Coronary artery (tissue), 2 donors: ENCODE measurements at places on chromosomes 7 and 10.

GRCh38 chr7:136976504-136977251 is 108.2 kb downstream of the CHRM2 start:
- DNase-seq, result no peak

GRCh38 chr10:51224671-51225161 is 150.4 kb downstream of the PRKG1 start:
- no peak for DNase-seq

DNA sequence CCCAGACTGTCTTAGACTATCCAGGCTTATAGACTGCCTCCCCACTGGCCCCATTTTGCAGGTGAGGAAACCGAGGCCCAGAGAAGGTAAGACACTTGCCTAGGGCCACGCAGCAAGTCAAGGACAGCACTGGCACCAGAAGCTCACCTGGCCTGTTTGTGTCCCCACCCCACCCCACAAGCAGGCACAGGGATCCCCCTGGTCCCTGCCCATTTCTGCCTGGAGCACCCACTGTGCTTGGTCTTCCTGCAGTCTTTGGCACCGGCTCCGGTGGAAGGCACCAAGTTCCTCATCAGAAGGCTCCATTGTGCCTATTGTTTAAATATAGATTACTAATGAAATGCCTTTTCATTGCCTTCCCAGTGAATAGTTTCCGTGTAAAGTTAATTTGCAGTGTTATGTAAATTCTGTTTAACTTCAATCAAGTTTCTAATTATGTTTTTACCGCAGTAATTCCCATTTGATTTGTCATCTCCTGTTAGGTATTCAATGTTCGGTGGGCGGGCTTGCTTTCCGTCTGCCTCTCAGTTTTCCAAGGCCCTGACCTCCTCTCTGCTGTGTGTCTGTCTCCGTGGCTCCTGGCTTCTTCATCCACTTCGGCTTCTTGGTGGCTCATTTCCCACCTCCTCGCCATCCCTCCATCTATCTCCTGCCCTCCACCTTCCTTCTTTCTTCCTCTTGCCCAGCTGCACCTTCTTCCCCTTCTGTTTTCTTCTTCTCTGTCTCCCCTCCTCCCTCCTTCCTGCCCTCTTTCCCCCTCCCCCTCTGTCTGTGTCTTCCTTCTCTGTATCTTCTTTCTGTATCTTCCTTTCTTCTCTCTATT is 75.8 kb downstream of the ZMIZ1 start:
- DNase-seq, result no peak

DNA sequence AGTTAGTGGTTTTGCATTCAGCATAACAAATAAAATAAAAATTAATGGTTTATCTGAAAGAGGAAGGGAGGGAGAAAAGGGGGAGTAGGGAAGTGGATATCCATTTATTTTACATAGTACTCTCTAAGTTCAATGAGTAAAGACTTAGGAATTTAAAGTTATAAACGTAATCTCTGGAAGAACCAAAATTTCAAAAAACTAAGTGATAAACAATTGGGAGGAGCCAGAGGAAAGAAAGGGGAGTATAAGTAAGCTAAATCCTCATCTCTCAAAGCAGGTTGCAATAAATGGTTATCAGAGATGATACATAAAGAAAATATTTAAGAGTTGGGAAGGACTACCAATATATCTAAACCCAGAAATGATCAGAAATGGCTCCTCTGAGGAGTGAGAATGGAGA is 46.4 kb downstream of the ANK3 start:
- no peak for DNase-seq

GRCh38 chr7:25485026-25485425 is 256.7 kb upstream of the NPVF start:
- no peak for DNase-seq

- no peak for DNase-seq
Measured at GRCh38 chr7:75599244-75599781, 107.2 kb downstream of the SPDYE5 start.

DNA sequence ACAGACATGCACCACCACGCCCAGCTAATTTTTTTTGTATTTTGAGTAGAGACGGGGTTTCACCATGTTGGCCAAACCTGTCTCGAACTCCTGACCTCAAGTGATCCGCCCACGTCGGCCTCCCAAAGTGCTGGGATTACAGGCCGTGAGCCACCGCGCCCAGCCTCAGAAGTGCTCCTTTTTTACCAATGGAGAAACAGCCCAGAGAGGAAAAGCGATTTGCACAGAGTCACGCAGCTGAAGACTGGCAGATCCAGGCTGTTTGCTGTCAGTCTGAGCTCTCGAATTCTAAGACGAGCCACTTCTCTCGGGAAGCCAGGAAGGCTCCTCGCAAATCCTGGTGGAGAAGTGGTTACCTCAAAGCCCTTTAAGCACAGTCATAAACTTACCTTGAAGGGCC is 57.4 kb upstream of the SDK1 start:
- DNase-seq, result no peak

DNA sequence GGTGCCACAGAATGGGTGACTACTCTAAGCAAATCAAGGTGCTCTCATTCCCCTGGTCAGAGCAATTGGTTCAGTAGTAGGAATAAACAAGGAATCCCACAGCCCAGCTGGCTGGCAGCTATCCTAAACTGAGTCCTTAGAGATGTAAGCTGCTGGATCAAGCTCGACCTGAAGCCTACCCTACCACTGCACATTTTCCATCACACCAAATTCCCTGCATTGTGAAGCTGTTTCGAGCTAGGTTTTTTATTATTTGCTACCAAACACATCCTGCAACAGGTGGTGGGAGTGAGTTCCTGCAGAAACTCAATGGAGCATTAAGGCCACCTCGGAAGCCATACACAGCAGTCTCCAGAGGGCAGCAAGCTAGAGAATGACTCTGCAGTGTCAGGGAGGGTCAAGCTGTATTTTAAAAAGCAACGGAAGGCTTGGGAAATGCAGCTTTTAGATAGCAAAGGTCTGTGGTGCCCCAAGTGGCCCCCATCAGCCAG is 33.7 kb upstream of the TNRC18 start:
- DNase-seq, result no peak

- no peak for DNase-seq
Measured at GRCh38 chr10:103188853-103189252, 4.2 kb downstream of the NT5C2 start.

GRCh38 chr7:117362294-117362888 is 39.5 kb upstream of the WNT2 start:
- DNase-seq, result no peak

GRCh38 chr7:151091431-151091830 is 5.2 kb downstream of the AGAP3 start:
- no peak for DNase-seq

GRCh38 chr7:117907049-117907640 is 33.9 kb upstream of the CTTNBP2 start:
- no peak for DNase-seq
